ENCODE measurements at places on chromosomes 5 and 9.

- DNase-seq = no peak
These were observed 3.2 kb downstream of the RBM18 start for GRCh38 chr9:122261469-122261881.

DNA sequence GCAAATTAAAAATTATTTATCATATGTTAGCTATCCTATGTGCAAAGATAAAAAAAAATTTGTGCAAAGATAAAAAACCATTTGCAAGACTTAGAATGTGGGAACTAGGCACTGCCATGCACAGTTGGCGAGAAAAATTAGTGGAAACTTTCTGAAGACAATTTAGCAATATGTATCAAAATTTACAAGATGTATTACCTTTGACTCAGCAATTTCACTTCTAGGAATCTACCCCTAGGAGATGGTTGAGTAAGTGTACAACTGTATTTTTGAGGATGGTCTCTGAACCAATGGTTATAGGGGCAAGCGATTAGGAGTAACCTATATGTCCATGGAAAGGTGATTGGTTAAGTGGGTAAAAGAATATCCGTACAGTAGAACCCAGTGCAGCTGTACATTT lies 88.9 kb downstream of the FGF1 start:
- DNase-seq = no peak

DNA sequence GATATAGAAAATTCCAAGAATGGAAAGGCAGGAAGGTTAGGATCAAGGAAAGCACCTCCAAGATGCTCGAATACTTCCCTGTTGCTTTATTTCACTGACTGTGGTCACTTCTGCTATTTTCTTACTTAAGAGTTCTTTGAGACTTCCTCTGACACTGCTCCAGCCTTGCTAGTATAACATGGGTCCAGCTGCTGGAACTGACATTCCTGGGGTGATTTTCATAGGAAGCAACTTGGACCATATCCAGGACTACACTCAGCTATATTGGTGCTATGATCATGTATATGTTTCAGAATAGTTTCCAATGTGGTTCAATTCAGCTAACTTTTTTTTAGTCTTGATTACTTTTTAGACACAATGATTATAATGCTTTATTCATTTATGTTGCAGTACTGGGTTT lies 81.6 kb upstream of the CKMT2 start:
- DNase-seq = no peak

- DNase-seq = no peak
These were observed 48.1 kb downstream of the CFAP90 start for GRCh38 chr5:7802855-7803254.

DNA sequence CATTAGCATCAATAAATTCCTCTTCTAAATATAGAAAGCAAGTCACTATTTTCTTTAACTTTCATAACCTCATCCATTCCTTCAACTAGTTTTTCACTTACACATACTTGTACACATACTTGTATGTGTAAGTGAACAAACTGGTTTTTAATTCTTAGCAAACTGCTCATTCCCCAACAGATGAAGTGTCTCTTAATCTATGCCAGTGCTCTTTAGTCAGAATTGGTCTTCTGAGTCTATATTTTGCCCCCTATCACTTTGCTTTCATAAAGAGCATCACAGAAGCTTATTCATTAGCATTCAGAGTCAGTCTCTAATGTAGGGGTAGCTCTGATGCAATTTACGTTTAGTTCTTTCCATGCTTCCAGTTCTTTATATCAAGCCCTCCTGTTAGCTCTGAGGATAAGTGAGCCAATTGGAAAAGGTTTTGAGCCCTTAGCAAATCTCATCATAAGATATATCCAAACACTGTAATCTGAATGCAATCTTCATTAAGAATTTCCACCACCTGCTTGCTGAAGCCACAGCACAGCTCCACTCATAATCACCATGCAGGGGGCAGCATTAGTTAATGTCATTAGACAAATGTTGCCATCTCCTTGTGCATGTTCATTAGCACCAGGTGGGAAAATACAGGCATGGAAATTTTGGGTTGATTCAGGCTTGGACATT lies 178.5 kb upstream of the SLC24A2 start:
- DNase-seq = no peak

GRCh38 chr5:72185496-72186329 lies 78.4 kb downstream of the MAP1B start:
- no peak for DNase-seq

- no peak for DNase-seq
These were observed 9.4 kb upstream of the C5orf58 start for GRCh38 chr5:170223360-170223759.

GRCh38 chr5:170161069-170161468 lies 55.4 kb downstream of the FOXI1 start:
- no peak for DNase-seq

- no peak for DNase-seq
These were observed 91.8 kb upstream of the PRSS3 start for GRCh38 chr9:33703430-33704102.

DNA sequence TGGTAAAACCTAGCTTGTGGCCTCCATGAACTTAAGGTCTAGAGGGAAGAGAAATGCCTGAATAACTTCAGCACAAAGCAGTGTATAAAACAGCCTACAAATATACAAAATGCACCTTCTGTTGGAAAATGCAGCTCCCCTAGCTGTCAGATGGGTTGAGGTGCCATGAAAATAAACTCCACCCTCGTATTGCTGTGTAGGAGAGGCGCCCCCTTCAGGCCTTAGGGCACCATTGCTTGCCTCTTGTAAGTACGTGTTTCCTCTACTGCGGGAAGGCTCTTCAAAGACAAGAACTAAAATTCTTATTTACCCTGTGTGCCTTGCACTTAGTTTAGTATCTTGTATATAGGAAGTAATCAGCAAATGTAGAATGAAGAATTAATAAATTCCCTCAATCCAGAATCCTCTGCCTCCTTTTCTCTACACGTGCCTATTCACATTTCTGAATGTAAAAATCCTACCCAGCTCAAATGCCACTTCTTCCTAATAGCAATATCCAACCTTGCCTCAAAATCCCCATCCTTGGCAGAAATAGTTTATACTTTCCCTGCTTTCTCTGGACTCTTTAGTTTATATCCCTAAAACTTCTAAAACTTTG lies 393.7 kb upstream of the PDE4D start:
- no peak for DNase-seq

DNA sequence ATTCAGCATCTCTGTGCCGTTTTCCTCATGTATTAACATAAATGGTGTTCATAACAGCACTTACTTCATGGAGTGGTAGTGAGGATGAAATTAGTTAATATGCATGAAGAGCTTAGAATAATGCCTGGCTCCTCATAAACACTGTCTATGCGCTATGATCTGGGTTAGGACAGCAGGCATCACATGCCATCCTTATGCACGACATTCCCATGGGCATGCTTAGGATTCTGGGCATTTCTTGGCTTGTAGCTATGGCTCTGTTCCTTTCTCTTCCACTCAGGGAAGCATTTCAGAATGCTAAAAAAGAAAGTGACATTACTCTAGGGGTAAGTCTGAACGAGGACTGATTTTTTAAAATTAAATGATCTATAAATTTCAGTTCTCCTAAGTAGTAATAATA lies 349.8 kb downstream of the ARHGEF28 start:
- DNase-seq = no peak

DNA sequence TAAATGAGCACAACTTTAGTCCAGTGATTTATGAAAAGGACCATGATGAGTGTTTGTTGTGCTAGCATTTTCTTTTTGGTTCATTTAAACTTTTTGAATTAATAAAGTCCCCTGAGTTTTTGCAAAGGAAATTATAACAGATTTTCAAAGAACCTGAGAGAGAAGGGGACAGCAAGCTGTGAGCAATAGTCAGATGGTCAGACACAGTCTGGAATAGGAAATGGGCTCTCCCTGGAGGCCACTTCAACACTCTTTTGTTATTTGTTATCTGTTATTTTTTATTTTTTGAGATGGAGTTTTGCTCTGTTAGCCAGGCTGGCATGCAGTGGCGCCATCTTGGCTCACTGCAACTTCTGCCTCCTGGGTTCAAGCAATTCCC lies 171.1 kb downstream of the ARHGEF28 start:
- no peak for DNase-seq

GRCh38 chr5:111749303-111750026 lies 7.5 kb downstream of the NREP start:
- no peak for DNase-seq

DNA sequence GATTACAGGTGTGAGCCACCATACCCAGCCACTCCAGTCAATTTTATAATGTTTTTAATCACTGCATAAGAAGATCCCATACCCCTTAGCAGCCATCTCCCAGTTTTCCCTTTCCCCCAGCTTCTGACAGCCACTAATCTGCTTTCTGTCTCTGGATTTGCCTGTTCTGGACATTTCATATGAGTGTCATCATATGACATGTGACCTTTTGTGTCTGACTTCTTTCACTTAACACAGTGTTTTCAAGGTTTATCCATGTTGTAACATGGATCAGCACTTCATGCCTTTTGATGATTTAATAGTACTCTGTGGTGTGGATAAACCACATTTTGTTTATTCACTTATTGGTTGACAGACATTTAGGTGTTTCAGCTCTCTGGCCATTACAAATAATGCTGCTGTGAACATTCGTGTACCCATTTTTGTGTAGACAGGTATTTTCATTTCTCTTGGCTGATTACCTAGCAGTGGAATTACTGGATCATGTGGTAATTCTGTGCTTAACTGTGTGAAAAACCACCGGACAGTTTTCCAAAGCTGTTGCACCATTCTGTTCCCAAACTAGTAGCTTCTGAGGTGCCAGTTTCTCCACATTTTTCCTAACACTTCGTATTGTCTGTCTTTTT lies 8.6 kb downstream of the SUSD3 start:
- no peak for DNase-seq

- no peak for DNase-seq
These were observed 24.0 kb downstream of the CDKN2A start for GRCh38 chr9:21969951-21970799.

DNA sequence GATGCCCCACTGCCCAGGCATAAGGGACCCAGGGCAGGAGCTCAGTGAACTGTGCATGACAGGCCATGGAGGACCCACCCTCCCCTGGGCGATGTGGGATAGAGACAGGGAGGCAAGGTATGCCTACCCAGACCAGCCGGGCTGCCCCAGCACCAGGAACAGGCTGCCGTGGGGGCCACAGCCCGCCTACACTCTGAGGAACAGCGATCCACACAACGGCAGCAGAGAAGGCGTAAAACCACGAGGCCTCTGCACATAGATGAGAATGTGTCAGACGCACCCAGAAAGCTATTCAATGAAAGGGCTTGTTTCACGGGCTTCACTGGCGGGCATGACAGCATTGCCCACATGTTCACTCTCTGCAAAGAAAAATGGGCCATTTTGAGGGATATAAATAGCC lies 49.5 kb downstream of the SEMA4D start:
- no peak for DNase-seq

DNA sequence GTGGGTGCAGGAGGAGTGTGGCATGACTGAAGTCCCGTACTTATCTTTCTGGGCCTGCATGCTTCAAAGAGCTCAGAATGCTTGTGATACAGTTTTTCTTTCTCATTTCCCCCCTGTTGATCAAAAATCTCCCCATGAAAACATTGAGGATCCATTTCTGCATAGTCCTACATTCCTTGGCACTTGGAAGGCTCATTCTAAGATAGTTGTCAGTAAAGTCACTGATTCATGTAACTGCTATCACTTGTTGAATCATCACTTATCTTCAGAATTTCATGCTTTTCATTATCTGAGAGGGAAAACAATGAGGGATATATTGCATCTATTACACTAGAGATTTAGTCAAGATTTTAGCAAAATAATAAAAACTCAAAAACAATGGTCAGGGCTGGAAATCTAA lies 1953.1 kb upstream of the CDH6 start:
- DNase-seq = no peak

DNA sequence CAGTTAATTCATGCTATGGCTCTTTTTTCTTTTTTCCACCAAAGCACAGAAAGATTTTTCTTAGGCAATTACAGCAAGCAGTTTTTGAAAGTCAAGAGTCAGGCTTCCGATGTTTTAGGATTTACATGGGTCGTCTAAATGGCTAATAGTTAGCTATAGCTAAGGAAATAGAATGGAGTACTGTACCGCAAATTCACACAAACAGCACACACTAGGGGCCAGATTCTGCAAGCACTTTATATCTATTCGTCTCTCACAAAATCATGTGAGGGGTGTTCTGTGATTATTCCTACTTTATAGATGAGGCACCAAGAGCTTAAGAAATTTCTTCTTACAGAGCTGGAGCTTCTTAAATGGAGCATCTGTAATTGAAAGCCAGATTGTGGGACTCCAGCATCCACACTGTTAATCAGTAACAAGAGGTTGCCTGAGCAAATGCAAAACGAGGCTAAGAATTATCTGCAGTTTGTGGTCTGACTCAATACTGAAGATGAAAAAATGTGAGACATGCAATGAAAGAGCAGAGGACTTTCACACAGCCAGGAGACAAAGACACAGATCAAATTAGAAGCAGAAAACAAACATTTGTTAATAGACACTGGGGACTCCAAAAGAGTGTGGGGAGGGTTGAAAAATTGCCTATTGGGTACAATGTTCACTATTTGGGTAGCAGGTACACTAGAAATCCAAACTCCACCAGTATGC lies 62.7 kb upstream of the CTXN3 start:
- DNase-seq = no peak

GRCh38 chr5:63820577-63820976 lies 141.7 kb downstream of the HTR1A start:
- no peak for DNase-seq

DNA sequence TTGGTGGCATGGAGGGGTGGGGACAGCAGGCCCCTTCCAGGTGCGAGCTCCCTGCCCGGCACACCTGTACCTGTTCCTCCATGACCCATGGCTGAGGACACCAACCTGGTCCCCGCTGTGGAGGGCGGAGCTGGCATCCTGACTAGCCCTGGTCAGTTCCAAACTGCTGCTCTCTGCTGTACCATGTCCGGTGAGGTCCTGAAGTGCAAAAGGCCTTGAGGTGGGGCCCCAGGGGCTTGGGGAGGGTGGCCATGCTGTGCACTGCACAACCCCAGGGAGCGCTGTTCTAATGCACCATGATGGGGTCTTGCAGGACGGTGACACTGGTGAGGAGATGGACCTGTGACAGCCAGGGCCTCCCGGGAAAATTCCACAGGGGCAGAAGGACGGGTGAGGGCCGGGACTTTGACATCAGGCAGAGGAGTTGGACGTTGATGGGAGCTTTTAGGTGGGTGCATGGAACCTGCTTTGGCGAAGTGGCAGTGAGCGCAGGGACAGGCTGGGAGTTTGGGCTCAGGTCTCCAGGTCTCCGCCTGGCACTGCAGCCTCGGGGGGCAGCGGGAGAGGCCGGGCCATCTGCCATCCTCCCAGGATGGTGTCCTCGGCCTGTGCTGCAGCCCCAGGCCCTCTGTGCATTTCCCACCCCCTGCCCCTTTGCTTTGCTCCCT lies 38.9 kb downstream of the COL5A1 start:
- no peak for DNase-seq

- DNase-seq = no peak
These were observed 147.0 kb upstream of the FOXD4L5 start for GRCh38 chr9:65432051-65432450.

GRCh38 chr5:151258201-151258611 lies 5.2 kb downstream of the GM2A start:
- DNase-seq = no peak

DNA sequence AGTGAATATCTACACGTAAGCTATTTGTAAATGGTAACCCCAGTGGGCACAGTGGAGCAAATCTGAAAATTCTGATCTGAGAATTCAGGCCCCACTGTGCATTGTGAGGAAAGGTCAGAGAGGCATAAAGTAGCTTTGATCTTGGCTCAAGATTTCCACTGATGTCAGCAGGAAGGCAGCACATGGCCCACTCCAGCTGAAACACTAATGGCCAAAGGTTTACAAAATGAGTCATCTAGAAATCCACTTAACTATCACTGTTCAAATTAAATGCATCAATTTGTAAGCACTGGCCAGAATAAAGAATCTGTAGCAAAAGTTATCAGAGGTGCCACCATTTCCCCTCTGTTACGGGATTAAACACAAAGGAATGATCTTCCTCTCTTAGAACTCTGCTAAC lies 191.6 kb downstream of the C9orf152 start:
- DNase-seq = no peak

All from central memory CD4-positive, alpha-beta T cell (primary cell).